ENCODE measurements at places on chromosomes 12 and 14.

DNA sequence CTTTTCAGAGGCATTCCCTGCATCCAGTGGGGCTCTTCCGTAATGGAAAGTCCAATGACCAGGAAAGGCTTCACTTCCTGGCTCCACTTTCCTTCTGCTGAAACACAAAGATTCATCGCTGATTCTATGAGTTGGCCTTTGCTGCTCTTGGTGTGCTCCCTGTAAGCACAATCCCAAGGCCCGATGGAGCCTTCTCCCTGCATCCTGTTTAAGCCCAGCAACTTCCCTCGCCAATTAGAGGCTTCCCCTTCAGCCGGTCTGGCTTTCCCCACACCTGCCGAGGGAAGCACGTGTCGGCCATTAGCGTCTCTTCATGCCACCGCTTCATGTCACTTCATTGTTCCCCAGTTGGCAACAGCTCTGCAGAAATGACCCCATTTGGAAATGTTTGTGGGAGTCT, 693.9 kb downstream of the MED13L start:
- DNase-seq, result no peak

DNA sequence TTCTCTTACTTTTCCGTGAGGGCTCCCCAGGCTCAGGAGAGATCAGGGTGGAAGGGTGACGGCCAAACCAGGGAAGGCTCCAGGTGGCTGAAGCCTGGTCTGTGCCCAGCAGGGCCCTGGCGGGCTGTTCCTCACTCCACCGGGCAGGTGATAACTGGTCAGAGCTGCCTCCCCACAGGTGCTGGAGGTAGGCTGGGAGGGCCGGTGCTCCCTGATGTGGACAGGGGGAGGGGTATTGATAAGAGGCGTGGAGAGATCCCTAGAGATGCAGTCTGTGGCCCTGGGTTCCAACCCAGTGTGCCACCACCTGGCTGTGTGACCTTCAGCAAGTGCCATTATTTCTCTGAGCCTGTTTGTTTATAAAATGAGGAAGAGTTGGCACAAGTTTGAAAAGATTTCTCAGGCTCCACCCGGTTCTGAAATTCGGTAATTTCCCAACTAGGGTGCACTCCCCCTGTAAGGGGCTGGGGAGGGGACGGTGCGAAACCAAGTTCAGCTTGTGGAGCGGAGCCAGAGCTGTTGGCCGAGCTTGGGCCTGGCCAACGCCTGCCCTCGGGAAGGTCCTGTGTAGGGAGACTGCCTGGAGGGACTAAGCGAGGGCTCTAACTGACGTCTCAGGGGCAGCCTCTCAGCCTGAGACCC, 1.0 kb upstream of the NR4A1 start:
- DNase-seq, result no peak

GRCh38 chr12:45732250-45732649, 2.7 kb downstream of the ARID2 start:
- no peak for DNase-seq

DNA sequence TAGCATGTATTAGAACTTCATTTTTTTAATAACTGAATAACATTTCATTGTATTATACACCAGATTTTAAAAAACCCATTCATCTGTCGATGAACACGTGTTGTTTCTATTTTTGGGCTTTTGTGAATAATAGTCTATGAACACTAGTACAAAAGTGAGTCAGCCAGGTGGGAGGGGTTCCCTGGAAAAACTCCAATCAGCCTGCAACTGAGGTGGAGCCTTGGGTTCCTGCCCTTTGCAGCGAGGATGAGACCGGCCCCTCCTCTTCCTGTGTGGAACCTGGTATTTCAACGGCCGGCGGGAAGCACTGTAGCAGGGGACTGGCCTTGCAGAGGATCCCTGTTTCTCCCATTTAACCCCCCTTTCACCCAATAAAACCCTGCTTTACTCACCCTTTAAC, 56.1 kb downstream of the LMNTD1 start:
- no peak for DNase-seq

GRCh38 chr14:29927376-29928116, at the start of gene PRKD1:
TSS of gene PRKD1 (minus strand) at chr14:29927847.
- DNase-seq, result no peak

- DNase-seq, result no peak
These were observed 9.0 kb downstream of the GSTZ1 start for GRCh38 chr14:77329872-77330271.

DNA sequence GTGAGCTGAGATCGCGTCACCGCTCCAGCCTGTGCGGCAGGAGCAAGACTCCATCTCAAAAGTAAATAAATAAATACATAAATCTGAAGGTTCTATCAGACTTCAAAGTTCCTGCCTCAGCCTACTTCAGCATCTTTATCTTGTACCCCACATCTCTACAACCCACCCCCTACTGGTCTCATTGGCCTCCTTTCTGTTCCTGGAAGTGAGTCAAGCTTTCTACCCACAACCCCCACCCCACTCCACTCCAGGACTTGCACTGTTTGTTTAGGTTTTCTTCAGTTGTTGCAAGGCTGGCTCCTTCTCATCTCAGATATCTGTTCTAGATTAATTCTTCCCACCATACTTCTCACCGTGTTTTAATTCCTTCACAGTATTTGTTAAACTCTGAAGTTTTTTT, 714 bp upstream of the PSMC6 start:
- no peak for DNase-seq

DNA sequence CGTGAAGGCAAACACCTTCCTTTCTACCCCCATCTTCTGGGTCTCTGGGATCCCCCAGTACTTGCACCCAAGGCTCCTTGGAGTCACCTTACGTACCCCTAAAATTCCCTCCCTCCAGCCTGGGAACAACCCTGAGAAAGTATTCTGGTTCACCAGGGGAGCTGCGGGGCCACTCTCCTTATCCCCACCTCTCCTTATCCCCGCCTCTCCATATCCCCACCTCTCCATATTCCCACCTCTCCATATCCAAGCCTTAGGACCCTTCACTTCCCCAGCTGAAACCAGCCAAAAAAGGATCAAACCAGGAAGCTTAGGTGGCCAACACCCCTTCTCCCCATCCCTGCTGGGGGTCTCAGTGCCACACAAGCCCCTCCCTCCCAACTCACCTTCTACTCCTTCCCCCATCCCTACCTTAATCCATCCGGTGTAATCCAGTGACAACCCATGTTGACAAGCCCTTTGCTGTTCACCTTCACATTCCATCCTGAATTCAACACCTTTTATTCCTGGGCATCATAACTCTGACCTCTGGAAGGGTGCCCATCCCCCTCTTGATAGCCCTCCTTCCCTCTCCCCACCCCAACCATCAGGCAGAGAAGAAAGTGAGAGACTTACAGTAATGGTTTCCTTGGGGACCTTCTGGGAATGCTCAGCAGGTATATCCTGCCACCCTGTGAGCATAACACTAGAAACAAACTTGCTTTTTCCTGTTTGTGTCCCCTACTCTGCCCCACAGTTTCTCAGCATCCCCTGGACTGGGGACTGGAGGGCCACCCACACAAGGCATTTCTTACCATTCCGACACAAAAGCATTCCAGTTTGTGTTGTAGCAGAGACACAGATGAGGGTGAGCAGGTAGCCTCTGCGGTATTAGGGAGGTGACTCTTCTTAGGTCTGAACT, 1.6 kb upstream of the MSI1 start:
- no peak for DNase-seq

DNA sequence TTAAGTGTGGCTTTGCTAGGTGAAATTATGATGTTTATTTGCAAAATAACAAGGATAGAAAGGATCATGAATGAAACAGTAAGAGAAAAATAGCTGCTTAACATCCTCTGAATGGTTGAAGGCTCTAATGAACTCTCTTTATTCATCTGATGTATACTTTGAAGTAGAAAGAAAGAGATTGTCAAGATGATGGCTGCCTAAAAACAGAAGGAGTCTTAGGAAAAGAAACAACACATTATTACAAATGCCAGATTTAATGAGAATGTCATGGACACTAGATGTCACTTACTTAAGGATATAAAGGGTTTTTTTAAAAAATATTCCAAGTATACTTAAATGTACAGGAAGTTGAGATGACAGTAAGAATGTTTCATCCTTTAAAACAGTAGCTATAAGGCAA, 21.6 kb downstream of the DCN start:
- DNase-seq, result no peak

GRCh38 chr14:32254952-32255679, 52.0 kb upstream of the RNU6-8 start:
- DNase-seq, result peak; percentile 28

GRCh38 chr12:13368431-13368830, 171.9 kb downstream of the EMP1 start:
- no peak for DNase-seq

- no peak for DNase-seq
These were observed 18.0 kb upstream of the PHETA1 start for GRCh38 chr12:111386885-111387284.
